ENCODE measurements at places on chromosomes 1 and 21. TPM values are rescaled to one million over a fixed set of nuclear protein-coding genes. Genes with fewer than 3 reads are reported as not detected.

GRCh38 chr1:14263225-14263624 is 335.3 kb upstream of the KAZN start:
- DNase-seq: no peak

- no peak for DNase-seq
Observed at GRCh38 chr1:59007820-59008598, 224.2 kb upstream of the JUN start.

Gene GATAD2B
- 62.7 TPM for total RNA-seq

DNA sequence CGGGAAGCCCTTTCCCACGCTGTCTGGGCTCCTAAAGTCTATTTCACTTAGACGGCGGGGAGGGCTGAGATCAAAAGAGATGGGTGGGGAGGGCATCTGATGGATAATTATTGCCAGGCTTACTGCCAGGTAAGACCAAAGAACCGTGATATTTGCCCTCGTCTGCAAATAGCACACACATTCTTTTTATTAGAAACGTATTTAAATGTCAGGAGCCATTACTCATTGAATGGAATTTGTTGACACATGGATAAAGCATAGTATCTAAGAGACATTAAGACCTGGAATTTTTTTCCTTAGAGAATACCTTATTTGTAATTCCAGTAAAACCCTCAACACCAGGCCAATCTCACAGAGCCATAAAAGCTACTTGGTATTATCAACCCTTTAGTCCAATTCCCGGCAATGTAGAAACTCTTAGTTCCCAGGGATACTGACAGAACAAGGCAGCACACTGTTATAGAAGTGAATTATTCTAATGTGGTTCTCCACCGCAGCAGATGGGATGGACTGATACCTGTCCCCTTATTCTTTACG is 10.6 kb downstream of the URB1 start:
- no peak for DNase-seq

DNA sequence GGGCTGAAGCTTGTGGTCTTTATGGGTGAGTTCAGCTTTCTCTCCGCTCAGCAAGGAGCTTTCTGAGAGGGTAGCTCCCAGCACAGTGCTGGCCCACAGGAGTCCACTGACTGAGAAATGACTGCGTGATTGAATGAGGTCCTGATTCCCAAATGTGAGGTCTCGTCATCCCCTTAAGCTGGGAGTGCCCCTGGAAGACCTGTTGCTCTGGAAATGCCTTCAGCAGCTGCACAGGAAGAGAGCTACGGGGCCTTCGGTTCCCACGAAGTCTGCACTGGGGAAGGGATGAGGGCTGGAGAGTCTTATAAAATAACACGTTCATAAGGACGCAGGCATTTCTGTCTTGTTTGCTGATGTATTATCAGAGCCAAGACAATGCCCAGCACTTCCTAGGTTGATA is 14.0 kb downstream of the TNNT2 start:
- DNase-seq: peak; percentile 32

DNA sequence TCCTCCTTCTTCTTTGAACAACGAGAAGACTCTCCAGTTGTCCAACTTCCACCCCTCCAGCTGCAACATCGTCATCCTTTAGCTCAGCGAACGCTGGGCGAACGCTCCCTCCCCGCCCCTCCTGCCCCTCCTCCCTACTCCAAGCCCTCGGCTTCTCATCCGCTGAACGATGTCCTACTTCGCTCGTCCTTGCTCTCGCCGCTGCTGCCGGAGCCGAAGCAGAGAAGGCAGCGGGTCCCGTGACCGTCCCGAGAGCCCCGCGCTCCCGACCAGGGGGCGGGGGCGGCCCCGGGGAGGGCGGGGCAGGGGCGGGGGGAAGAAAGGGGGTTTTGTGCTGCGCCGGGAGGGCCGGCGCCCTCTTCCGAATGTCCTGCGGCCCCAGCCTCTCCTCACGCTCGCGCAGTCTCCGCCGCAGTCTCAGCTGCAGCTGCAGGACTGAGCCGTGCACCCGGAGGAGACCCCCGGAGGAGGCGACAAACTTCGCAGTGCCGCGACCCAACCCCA is at the start of gene BCAN:
TSS of gene BCAN (plus strand) at position 357 of the 504 bp plus-strand sequence. CDS start 3,938 bp downstream, outside the sequence.
- DNase-seq: no peak
